ENCODE measurements at places on chromosomes 12 and 14.

DNA sequence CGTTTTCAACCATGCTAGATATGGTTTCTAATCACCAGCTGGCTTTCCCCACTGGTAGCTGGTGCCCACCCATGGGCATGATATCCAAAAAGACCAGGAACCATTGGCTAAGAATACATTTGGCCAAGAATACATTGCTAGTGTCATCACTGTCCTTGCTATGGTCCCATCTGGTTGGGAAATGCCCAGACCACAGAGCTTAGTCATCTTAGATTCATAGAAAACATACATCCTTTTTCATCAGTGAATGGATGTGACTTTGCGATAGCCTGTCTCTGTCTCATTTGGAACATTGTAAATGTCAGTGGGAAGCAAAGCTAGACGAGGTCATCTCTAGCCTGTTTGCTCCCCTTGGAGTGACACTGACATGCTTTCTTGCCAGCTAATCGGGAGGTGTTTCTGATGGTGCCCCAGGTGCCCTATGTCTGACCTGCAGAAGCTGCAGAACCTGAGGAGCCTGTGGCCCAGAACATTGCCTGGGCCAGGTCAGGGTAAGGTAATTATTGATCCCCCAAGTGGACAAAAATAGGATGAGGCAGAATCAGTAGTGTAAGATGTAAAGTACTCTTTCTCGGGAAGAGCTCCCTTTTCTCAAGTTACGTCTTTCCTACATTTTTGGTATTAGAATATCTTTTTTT lies 194.8 kb downstream of the SLC41A2 start:
- DNase-seq, result no peak

GRCh38 chr12:21599143-21599999 lies 5.3 kb downstream of the GYS2 start:
- DNase-seq, result no peak

GRCh38 chr14:29724991-29725390 lies 202.7 kb downstream of the PRKD1 start:
- no peak for DNase-seq

DNA sequence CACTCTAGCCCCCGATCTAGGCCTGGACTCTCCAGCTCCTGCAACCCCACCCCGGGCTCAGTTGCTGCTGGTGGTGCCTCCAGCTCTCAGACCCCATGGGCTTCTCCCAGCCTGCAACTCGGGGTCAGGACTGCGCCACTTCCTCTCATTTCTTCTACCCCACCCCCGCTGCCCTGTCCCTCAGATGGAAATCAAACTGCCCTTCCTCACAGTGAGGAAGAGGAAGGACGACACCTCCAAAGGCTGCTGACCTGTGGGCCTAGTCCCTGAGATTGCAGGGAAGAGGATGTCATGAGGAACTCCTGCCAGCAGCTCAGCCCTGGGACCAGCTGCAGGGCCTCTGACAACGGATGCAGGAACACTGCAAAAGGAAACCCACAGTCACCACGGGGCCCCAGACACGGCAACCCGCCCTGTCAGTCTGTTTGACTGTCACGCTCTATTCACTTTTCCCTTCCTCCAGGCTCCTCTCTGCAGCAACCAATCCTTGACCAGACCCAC lies 29.3 kb upstream of the PNMA1 start:
- peak; percentile 55 for DNase-seq

GRCh38 chr14:69093631-69094421 lies 59.1 kb downstream of the DCAF5 start:
- no peak for DNase-seq

DNA sequence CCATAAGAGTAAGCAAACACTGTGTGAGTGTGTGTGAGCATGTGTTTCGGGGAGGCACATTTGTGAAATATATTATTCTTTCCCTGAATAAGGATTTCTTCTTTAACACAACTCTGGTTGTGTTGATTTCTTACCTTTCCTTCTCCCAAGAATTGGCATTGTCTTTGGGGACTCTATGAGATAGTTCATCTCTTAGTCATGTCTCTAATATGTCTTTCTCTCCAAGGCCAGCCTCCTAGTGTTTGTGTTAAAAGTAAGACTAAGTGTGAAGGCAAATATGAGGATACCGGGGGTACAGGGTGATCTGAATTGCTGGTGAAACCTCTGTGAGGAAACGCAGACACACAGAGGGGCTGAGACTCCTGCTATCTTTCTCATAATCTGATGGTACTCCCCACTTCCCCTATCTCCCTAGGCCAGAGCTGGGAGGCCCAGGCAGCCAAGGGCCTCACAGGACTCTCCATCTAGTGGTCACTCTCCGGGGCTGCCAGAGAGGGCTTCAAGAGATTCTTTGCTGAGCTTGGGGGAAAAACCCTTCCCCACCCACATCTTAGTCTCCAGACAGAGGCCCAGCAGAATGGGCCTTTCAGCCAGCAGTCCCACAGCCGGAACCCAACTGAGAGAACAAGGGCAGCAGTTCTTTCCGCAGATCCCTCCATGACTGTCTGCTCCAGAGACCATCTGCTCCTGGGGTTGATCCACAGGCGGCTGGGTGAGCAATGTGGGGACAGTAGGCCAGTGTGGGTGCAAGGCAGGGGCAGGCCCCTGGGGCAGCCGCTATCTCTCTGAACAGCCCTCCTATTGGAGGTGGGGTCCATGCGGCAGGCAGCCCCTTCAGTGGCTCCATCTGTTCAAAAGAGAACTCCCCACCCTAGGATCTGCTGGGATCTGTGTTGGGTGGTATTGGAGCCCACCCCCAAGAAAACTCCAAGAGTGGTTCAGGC lies 5.8 kb upstream of the HOXC12 start:
- DNase-seq, result no peak

DNA sequence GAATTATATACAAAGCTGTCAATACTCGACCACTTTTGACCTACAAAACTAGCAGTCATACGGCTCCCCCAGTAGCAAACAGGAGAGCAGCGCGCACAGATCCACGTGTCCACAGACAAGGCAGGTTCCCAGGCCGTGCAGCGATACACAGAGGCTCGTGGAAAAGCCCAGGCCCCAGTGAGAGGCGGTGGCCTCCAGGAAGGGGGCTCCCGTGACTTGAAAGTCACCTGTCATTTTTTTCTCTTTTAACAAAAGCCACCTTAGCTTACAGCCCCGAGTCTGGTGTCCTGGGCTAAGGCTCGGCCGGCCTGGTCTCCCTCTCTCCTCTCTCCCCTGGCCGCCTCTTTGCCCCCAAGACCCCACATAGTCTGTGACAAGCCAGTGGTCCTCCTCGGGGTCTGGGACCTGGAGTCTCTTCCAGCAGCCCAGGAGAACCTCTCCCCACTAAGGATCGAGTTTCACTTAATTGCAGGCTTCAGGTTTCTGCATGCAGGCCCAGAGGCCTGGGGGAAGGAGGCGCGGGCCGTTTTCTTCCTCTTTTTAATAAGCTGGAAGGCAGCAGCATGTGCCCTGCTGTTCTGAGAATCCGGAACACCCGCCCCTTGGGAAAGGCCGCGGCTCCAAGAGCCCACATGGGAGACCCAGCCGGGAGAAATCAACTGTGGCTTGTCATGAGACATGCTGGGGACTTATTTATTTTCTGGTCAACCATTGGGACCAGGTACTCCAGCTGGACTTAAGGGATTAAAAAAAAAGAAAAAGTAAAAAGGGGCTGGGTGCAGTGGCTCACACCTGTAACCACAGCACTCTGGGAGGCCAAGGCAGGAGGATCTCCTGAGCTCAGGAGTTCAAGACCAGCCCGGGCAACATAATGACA lies 15.9 kb downstream of the NCOR2 start:
- DNase-seq, result no peak

- DNase-seq, result no peak
Measured at GRCh38 chr12:51247523-51248206, 9.0 kb downstream of the DAZAP2 start.

DNA sequence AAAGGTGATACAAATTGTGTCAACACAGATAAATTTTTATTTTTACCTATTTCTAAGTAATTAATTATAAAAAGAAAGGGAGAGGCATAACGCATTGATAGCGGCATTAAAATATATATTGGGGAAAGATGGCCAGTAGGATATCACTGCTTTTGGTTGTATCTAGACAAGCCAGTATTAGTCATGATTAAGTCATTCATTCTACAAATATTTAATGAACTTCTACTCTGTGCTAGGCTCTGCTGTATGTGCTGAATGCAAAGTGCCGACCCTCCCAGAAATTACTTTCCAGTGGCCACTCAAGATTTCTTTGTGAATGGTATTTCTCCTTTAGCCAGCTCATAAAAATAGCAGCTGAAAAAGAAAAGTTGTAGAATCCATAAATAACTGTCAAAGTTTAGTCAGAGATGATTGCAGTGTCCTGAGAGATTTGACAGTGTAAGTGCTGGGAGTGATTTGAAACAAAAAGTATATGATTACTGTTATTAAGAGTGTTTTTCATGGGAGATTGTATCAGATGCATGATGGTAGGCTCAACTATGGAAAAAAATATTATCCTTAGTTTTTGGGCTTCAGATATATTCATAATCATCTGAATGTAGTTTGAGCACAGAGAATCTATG lies 133.2 kb downstream of the MGAT4C start:
- no peak for DNase-seq

DNA sequence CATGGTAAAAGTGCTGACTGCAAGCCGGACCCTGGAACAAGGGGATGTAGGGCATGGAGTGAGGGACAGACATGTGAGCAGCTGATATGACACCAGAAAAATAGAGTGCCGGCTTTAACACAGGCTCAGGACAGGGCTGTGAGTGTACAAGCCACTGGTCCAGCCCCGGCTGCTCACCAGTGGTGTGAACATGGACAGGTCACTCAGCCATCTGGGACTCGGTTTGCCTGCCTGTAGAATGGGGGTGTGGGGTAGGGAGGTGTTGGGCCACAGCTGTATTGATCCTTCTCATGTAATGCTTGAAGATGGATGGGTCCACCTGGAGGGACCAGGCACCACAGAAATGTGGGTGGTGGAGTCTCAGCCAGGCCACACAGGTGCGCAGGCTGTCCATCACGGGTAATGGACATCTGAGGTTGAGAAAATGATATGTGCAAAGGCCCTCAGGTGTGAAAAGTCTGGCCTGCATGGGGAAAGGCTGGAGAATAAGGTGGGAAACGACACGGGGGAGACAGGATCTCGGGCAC lies 10.6 kb upstream of the KRT74 start:
- DNase-seq, result no peak

GRCh38 chr14:58484176-58484575 lies 56.7 kb downstream of the KIAA0586 start:
- DNase-seq, result no peak

GRCh38 chr12:47942614-47943225 lies 20.7 kb upstream of the TMEM106C start:
- no peak for DNase-seq

Measured in T-helper 9 cell (primary cell).